Stimulated activated CD8-positive, alpha-beta memory T cell treated with anti-CD3 and anti-CD28 coated beads, Interleukin-4, amount 100 ng/mL, for 1 hour (primary cell): ENCODE measurements at places on chromosomes 13 and 19.

DNA sequence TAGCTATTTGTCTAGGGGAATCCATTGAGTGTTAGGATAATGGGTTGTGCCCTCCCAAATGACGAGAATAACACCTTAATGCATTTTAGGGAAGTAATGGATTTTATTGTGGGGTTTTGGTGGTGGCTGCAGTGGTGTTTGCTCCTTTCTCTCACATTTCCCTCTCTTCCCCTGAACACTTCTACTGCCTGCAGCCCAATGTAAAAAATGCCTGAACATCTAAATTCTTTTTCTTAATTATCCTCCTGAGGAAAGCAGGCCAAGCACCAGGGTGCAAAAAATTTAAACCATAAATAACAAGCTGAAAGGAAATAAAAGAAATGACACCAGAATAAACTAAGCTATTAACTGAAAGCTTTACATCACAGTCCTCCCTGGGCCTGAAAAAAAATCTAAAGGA is 57.3 kb upstream of the PCDH8 start:
- DNase-seq: no peak

DNA sequence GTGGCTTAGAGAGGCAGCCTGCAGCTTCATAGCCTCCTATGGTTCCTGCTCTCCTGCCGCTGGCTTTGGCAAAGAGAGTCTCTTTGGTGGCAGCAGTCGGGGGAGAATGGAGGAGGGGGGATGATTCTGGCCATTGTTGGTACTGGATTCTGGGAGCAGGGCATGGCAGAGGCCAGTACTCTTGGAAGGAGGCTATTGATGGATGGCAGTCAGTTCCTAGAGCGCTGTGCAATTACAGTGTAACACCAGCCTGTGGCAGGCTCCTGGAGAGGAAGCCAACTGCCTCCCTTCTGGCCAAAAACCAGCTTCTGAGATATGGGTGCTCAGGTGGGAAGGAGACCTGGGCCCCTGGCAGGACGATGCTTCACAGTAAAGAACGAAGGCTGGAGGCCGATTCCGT is 47.9 kb upstream of the TMTC4 start:
- no peak for DNase-seq

DNA sequence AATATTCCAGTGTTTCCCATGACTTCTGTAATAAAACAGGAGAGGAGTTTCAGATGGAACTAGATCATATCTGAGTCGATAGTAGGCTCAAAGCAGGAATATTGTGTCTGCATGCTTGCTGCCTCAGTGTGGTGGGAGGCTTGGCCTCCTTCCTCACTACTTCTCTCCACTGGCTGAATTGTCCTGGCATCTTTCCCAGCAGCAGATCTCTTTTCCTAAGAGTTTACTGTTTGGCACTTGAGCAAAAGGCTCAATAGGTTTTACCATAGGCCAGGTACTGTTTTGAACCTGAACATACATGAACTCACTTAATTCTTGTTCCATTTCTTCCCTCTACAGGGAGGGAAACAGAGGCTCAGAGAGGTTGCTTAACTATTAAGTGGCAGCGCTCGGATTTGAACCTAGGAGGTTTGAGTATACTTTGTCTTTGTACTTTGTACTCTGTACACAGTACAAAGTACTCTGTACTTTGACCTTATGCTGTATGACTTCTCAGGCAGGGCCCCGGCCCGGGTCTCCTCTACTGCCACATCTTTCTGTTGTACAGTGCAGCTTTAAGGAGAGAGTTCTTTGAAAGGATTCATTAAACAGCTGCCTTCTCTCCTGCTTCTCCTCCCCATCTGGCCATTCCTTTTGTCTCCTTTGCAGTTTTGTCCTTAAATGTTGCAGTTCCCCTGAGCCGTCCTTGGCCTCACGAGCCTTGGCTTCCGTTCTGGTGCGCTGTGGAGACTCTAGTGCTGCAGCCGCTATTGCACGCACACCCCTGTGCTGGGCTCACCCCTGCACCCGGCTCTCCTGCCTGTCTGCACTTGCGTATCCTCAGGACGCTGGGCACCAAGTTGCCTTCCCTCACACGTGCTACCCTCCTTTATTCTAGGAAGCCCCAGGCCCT is 8.1 kb downstream of the B3GLCT start:
- DNase-seq: no peak

GRCh38 chr13:102400675-102401145 is 1.1 kb downstream of the FGF14 start:
- DNase-seq: no peak

- no peak for DNase-seq
These were observed 324.9 kb upstream of the GPC6 start for GRCh38 chr13:92901739-92902138.

GRCh38 chr19:37855098-37855497 is 51.3 kb downstream of the WDR87 start:
- DNase-seq: no peak

DNA sequence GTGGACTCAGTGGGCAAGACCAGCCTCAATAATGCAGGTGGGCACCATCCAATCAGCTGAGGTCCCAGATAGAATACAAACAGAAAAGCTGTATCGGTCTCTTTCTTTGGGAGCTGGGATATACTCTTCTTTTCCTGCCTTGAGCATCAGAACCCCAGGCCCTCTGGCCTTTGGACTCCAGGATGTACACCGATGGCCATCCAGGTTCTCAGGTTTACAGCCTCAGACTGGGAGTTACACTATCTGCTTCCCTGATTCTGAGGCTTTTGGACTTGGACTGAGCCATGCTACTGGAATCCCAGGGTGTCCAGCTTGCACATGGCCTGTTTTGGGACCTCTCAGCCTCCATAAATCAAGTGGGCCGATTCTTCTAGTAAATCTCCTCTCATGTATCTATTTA is 27.6 kb upstream of the USP12 start:
- DNase-seq: no peak

GRCh38 chr13:40622246-40622645 is 44.2 kb downstream of the FOXO1 start:
- DNase-seq: no peak

DNA sequence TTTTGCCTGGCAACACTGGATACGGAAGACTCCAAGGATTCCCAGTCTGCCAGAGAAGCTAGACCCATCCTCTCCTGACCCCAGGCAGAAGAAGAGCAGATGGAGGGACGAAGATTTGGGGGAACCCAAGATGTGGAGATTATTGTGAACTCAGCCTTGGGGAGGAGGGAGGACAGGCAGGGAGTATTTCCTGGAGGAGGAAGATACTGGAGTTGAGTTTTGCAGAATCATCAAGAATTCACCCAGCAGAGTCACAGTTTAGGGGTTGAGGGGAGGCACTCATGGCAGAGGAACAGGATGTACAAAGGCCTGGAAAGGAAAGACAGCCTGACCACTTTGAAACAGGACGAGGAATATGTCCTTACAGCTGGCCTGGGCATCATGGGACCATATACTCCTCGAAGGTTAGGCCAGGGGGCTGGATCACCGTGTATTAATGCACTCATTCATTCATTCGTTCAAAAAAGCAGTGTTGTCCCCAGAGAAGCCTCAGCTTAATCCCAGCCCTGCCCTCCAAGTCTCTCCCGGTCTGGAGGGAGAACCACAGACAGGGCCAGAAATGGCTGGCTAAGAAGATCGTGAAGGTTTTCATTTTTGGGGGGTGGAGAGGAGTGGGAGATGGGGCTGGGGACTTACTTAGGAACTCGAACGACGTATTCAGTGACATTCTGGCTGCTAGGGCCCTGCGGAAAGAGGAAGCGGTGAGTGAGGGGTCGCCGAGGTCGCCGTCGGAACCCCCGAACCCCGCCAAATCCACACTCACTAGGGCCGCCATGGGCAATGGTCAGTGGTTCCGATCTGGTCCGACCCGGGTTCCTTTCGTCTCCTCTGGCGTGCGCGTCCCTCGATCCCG is 517 bp downstream of the GTF2F1 start:
- no peak for DNase-seq

DNA sequence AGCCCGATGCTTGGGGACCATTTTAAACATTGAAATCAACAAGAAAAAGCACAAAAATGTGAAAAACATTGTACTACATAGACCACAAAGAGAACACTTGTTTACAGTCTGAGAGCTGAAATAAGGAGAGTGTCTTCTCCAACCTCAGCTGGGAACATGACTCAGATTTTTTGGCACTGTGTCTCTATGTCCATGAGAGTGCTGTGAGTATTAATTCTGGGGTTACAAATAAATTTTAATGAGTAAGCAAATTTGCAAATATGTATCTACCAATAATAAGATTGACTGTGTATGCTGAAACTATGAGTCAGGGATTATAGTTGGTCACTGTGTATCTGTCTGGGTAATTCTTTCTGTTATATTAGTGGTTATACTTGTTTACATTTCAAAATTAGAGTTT is 174.0 kb downstream of the DCT start:
- no peak for DNase-seq

DNA sequence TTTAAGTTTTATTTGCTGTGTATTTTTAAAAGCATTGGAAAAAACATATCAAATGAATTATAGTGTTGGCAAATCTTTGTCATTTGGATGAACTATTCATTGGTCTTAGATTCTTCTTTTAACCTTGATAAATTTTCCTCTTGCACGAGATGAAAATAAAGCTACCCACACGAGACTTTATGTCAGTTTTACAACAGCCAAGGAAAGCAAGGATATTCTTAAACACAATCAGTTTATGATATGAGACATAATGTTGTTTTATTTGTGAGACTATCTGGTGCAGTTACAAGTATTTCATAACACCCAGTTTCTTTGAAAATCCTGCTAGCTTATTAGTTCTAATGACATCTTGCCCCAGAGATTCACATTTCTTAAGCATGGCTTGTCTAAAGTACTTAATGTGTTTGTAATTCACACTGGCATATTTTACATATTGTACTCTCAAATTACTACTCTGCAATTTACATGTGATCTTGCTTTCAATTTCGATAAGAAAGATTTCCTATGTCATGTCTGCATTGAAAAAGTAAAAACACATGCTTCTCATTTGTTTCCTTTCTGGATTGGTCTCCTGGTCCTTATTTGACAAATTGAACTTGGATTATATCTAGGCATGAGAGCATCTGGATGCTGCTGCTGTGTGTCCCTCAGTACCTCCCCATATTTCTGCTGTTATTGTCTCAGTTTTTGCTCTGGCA is 955.5 kb upstream of the PCDH9 start:
- DNase-seq: no peak

- no peak for DNase-seq
These were observed 5.4 kb downstream of the ATP4B start for GRCh38 chr13:113652404-113653263.

DNA sequence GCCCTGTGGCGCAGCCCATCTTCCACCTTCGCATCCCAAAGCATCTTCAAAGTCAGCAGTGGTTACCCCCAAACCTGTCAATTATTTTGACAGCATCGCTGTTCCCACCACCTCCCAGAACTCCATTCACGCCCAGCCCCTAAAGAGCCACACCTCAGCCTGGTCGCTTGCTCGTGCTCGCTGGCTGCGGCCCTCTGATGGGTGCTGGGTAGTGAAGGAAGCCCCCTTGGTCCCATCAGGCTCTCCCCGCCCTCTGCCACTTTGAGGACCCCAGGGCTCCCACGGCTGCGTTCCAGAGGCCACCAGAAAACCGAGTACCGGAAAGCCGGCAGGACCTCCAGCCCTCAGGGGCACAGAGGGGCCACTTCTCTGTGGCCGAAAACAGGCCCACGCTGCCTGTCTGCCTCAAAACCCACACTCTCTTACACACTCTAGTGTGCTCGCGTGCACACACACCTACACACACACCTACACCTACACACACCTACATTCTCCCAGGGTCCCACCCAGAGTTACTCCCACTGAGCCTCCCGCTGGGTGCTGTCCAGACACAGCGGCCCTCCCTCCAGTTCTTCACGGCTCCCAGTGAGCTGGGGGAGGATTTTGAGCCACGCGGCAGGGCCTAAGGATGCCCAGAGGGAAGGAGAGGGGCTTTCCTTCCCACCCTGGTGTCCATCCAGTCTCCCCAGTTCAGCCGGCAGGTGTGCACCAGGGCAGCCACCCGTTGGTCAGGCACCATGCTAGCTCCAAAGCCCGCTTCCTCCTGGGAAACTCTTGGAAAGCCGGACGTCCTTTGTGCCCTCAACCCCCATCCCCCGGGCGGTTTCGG is 1.9 kb downstream of the VSTM2B start:
- no peak for DNase-seq

GRCh38 chr13:36377826-36378468 is 31.8 kb upstream of the SPART start:
- no peak for DNase-seq

GRCh38 chr13:38641164-38641948 is 45.5 kb upstream of the FREM2 start:
- no peak for DNase-seq

GRCh38 chr13:107365466-107366215 is 797.7 kb upstream of the ARGLU1 start:
- no peak for DNase-seq

GRCh38 chr13:49220856-49221589 is 885 bp downstream of the MLNR start:
- DNase-seq: no peak

GRCh38 chr13:45441633-45442032 is 23.1 kb upstream of the COG3 start:
- no peak for DNase-seq

DNA sequence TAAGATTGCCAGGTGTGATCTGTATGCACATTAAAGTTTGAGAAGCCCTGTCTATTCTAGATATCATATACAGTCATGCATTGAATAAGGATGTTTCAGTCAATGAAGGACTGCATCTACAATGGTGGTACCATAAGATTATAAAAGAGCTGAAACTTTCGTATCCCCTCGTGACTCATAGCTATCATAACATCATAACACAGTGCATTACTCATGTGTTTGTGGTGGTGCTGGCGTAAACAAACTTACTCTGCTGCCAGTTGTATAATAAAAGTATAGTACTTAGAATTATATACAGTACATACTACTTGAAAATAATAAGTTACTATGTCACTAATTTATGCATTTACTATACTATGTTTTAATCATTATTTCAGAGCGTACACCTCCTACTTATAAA is 489.3 kb downstream of the GPC6 start:
- DNase-seq: no peak

DNA sequence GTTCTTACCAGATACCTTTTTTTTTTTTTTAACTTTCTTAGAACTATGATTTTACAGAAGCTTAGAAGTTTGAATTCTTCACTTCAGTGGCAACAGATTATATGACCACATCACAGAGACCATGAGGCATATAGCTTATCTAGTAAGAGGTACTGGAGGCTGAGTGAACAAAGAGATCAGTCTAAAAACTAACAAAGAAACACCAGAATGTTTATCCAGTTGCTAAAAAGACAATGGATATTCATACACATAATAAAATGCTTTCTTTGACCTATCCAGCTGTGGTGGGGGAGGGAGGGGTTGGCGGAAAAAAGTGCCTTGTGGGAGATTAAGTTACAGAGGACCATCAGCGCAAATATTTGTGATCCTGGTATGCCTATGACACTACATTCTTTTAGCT is 34.7 kb upstream of the SLITRK6 start:
- no peak for DNase-seq
